ENCODE measurements at places on chromosomes 6 and 20. TPM values are rescaled to one million over a fixed set of nuclear protein-coding genes. Genes with fewer than 3 reads are reported as not detected.

DNA sequence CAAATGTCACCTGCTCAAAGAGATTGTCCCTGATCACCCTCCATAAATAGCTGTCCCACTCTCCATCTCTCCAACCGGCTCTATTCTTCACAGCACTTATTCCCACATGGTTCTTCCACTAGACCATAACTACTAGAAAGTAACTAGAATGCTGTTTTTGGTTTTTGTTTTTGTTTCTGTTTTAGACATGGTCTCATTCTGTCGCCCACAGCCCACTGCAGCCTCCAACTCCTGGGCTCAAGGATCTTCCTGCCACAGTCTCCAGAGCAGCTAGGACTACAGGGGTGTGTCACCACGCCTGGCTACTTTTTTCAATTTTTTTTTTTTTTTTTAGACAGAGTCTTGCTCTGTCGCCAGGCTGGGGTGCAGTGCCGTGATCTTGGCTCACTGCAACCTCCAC, 12.2 kb downstream of the MMP24 start:
- H3K36me3 ChIP-seq = peaks cover 12% of the 10 kb centered on the region
- H3K4me1 ChIP-seq = no peaks in the 10 kb centered on the region
- no peak overlapping the region for H3K4me3 ChIP-seq

Gene MOG
- polyA plus RNA-seq = not detected

Gene OPRL1
- not detected for polyA plus RNA-seq

- no peak overlapping the region for H3K4me3 ChIP-seq
- H3K27ac ChIP-seq = no peak overlapping the region
- no peaks in the 10 kb centered on the region for H3K36me3 ChIP-seq
- H3K27me3 ChIP-seq = no peaks in the 10 kb centered on the region
These were observed 551.2 kb downstream of the CDH26 start for GRCh38 chr20:60509407-60509806.

DNA sequence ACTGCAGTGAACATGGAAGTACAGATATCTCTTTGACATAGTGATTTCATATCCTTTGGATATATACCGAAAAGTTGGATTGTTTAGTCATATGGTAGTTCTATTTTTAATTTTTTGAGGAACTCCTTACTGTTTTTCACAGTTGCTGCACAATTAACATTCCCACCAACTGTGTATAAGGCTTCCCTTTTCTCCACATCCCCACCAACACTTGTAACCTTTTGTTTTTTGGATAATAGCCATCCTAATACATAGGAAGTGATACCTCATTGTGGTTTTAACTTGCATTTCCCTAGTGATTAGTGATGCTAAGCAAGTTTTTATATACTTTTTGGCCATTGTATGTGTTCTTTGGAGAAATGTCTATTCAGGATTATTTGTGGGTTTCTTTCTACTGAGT, 45.1 kb upstream of the TENT5A start:
- H3K36me3 ChIP-seq = no peaks in the 10 kb centered on the region
- no peak overlapping the region for H3K4me3 ChIP-seq
- H3K27me3 ChIP-seq = no peaks in the 10 kb centered on the region

DNA sequence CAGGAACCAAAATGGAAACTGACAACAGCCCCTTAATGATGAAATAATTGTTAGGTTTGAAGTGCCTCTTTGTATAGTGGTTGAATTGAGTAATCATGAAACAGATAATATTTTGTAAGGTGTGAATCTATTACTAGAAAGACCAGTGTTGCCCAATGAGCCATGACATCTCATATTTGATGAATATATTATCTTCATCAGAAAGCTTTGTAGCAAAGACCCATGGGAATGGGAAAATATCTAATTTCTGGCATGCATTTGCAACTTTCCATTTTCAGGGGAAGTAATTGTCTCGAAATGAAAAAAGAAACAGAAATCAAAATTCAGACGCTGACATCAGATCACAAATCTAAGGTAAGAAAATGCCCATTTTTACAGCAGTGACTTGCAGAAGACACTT, 57.3 kb upstream of the LAMP5 start:
- no peak overlapping the region for H3K4me3 ChIP-seq
- H3K27me3 ChIP-seq = no peaks in the 10 kb centered on the region
- no peak overlapping the region for H3K27ac ChIP-seq
- H3K4me1 ChIP-seq = peaks cover 10% of the 10 kb centered on the region

DNA sequence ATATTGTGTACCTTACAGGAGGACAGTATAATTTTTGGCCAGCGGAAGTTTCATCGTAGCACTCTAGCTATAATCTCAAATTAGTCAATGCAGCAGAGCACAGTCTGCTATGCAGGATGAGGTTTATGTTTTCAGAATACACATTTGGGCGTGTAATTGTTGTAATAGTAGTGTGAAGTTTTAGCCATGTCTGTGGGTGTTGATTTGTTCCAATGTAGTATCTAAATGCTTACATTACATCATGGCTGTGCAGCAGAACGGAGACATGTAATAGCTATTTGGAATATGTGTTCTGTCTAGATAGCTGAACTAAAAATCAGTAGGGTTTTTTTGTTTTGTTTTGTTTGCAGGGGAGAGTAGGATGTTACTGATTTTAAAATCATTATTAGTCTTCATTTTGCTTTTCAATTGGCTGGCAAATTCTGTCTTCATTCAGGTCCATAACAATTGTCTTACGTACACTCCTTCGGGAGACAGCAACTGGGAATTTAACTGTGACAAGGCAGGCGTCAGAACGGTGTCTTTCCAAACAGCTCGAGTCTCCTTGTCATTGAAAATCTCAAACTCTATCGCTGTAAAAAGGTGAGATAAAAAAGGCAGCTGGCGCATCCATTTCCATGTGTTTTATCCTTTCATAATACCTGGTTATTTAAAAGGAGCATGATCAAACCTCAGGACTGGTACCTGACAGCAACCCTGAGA, 65.1 kb upstream of the CDH4 start:
- no peaks in the 10 kb centered on the region for H3K36me3 ChIP-seq
- no peaks in the 10 kb centered on the region for H3K4me1 ChIP-seq
- no peak for DNase-seq
- no peak overlapping the region for H3K27ac ChIP-seq
- no peak overlapping the region for H3K4me3 ChIP-seq
- H3K27me3 ChIP-seq = no peaks in the 10 kb centered on the region

- no peaks in the 10 kb centered on the region for H3K27me3 ChIP-seq
- H3K4me3 ChIP-seq = no peak overlapping the region
- no peaks in the 10 kb centered on the region for H3K4me1 ChIP-seq
- peak overlapping the region; percentile 60 for H3K27ac ChIP-seq
These were observed 933.7 kb upstream of the GJE1 start for GRCh38 chr6:141199074-141199473.

GRCh38 chr20:46199198-46199597, 81.1 kb downstream of the CD40 start:
- no peaks in the 10 kb centered on the region for H3K36me3 ChIP-seq
- H3K4me1 ChIP-seq = no peaks in the 10 kb centered on the region
- H3K4me3 ChIP-seq = no peak overlapping the region
- no peak overlapping the region for H3K27ac ChIP-seq
